ENCODE measurements at places on chromosomes 4 and X. TPM values are rescaled to one million over a fixed set of nuclear protein-coding genes. Genes with fewer than 3 reads are reported as not detected.
A peak's percentile ranks its signal among the peaks of the same experiment; 100 is the strongest.

MAGEA8 gene
- not detected for total RNA-seq

GRCh38 chr4:86034616-86035015 is 325.2 kb downstream of the MAPK10 start:
- no peak for DNase-seq
- H3K27ac ChIP-seq = no peak overlapping the region
- H3K36me3 ChIP-seq = no peaks in the 10 kb centered on the region
- no peaks in the 10 kb centered on the region for H3K27me3 ChIP-seq

GRCh38 chr4:98210281-98210680 is 50.9 kb upstream of the RAP1GDS1 start:
- H3K27ac ChIP-seq = no peak overlapping the region
- no peak overlapping the region for H3K4me3 ChIP-seq
- no peaks in the 10 kb centered on the region for H3K36me3 ChIP-seq

MAGEA1 gene
- not detected for total RNA-seq

- H3K27ac ChIP-seq = no peak overlapping the region
- H3K27me3 ChIP-seq = no peaks in the 10 kb centered on the region
- DNase-seq = peak; percentile 70
- no peak overlapping the region for H3K4me3 ChIP-seq
- peaks cover 5% of the 10 kb centered on the region for H3K4me1 ChIP-seq
- no peaks in the 10 kb centered on the region for H3K36me3 ChIP-seq
Observed at GRCh38 chrX:129726307-129727111, 12.3 kb upstream of the XPNPEP2 start.

GRCh38 chr4:121217351-121217750 is 53.2 kb upstream of the TNIP3 start:
- no peaks in the 10 kb centered on the region for H3K36me3 ChIP-seq
- no peaks in the 10 kb centered on the region for H3K4me1 ChIP-seq
- no peak overlapping the region for H3K4me3 ChIP-seq
- H3K27me3 ChIP-seq = no peaks in the 10 kb centered on the region

DNA sequence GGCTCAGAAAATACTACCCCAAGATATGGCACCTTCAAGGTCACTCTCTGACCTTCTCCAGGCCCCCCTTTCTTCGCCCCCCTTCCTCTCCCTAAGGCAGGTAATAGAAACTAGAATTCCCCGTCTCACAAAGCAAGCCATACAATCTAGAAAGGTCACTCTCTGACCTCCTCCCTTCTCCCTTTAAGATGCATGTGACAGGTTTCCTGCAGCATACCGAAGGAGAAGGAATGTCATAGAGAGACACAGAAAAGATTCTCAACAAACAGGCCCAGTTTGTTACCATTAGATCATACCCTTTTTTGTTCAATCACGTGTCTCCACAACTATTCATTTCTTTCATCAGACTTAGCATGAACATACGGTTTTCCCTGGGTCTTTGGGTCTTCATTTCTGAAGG is 51.2 kb upstream of the RBMXL3 start:
- no peak for DNase-seq
- peaks cover 31% of the 10 kb centered on the region for H3K36me3 ChIP-seq
- H3K4me1 ChIP-seq = no peaks in the 10 kb centered on the region
- no peak overlapping the region for H3K4me3 ChIP-seq
- H3K27me3 ChIP-seq = no peaks in the 10 kb centered on the region

DNA sequence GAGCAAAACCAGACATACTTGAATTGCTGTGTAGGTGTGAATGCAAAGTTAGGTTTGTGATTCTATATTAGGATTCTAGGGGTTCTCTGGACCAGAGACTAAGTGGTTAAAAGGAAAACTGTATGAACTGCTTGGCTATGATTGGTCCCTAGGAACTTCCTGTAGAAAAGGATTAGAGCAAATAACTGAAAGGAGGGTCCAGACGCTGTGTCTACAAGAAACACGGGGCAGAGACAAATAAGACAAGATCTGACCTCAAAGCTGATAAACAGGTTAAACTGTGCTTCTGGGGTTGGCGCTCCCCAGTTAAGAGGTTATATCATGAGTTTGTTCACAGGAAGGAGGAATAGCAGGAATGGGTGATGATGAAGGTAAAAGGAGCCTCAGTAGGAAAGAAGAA is 183.6 kb downstream of the MGST2 start:
- no peaks in the 10 kb centered on the region for H3K36me3 ChIP-seq
- H3K4me3 ChIP-seq = no peak overlapping the region
- H3K27ac ChIP-seq = no peak overlapping the region
- no peak for DNase-seq

DNA sequence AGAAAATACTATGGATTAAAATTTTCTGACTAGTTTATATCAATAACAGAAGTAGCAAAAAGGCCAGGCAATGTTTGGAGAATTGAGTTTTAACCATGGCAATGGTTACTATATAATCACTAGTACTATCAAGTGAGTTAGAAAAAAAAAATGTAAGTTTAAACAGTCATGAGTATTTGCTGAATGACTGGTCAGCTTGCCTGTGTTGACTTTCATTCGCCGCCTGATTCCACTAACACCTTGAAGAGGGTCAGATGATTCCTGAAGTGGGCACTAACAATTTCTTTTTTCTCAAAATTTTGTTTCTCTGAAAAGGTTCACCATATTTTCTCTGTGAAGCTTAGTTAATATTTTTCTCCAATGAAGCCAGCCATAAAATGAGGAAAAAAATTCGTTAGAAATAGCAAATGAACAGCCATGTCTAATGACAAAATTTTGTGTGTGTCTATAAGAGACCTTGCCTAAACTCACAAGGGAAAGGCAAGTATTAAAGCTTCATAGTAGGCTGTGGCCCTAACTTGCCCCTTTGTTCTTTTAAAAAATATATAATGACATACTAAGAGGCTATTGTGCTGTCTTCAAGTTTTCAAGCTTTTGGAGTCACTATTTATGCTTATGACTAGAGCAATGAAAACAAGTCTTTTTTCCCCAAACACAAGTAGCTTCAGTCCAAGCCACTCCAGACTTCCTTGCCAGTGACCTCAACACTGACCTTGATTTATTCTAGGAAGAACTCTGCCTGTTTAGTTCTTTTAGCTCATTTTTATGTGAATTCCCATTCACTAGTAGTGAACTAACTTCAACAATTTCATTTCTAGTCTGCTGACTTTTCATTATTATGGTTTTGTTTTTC is 18.4 kb upstream of the FHDC1 start:
- no peak for DNase-seq
- no peak overlapping the region for H3K4me3 ChIP-seq
- H3K36me3 ChIP-seq = peaks cover 51% of the 10 kb centered on the region
- no peak overlapping the region for H3K27ac ChIP-seq

DNA sequence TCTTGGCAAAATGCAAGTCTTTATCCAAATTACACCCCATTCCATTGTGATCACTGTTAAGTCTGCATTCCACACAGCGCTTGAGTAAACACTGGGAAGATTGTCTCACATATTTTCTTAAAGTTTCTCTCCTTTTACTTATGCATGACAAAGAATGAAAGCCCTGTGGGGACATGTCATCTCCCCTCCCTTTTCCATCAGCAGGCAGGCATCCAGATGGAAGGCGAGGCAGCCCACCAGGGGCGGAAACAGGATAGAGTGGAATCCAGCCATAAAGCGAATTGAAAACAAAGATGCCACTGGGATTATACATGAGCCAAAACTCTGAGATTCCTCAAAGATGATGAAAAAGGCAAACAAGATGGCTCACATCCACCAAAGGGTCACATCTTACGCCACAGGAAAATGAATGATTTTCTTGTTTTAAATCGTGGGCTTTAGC is 78.2 kb downstream of the AFAP1 start:
- no peaks in the 10 kb centered on the region for H3K27me3 ChIP-seq
- peak overlapping the region; percentile 18 for H3K4me3 ChIP-seq
- DNase-seq = peak; percentile 63
- peaks cover 10% of the 10 kb centered on the region for H3K4me1 ChIP-seq
- H3K27ac ChIP-seq = peak overlapping the region; percentile 56

- DNase-seq = no peak
- no peaks in the 10 kb centered on the region for H3K4me1 ChIP-seq
- no peaks in the 10 kb centered on the region for H3K36me3 ChIP-seq
- no peak overlapping the region for H3K4me3 ChIP-seq
- no peak overlapping the region for H3K27ac ChIP-seq
Observed at GRCh38 chr4:85591406-85592098, 116.6 kb downstream of the ARHGAP24 start.

PNMA6F gene
- not detected for total RNA-seq

GRCh38 chr4:41590591-41590990 is 52.6 kb downstream of the LIMCH1 start:
- no peak overlapping the region for H3K4me3 ChIP-seq
- no peaks in the 10 kb centered on the region for H3K4me1 ChIP-seq
- H3K36me3 ChIP-seq = no peaks in the 10 kb centered on the region
- no peak for DNase-seq
- no peaks in the 10 kb centered on the region for H3K27me3 ChIP-seq

GRCh38 chr4:41753942-41754341 is 5.4 kb upstream of the PHOX2B start:
- no peak for DNase-seq
- H3K4me1 ChIP-seq = no peaks in the 10 kb centered on the region
- H3K27ac ChIP-seq = no peak overlapping the region
- H3K4me3 ChIP-seq = no peak overlapping the region
- H3K36me3 ChIP-seq = no peaks in the 10 kb centered on the region
- peaks cover 76% of the 10 kb centered on the region for H3K27me3 ChIP-seq

DNA sequence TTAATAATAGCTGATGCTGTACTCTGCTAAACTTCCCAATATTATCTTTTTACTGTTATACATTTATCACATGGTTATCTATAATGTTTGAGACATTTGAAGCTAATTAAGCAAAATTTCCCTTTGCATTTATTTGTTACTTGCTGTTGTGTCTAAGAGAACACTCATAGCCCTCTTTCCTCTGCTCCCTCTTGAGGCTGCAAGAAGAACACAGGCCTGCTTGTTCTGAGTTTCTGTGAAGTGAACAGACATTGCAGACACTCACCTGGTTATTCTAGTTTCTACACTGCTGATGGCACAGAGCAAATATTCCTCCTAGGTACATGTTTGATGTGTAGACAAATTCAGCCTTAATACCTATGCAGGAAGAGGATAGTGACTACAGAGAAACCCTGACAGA is 367.8 kb downstream of the GASK1B start:
- DNase-seq = no peak
- no peaks in the 10 kb centered on the region for H3K4me1 ChIP-seq

DNA sequence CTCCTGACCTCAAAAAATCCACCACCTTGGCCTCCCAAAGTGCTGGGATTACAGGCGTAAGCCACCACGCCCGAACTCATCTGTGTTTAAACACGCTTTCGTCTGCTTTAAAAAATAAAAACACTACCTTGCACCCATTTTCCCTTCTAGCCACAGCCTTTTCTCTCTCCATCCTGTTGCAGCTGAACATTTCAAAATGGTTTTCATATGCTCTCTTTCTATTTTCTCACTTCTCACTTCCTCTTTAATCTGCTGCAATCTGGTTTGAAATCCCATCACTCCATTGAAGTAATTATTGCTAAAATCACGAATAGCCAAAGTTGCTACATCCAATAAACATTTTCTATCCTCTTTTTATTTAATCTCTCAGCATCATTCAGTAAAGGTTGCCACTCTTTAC is 70.0 kb downstream of the DCHS2 start:
- no peak overlapping the region for H3K4me3 ChIP-seq
- H3K4me1 ChIP-seq = no peaks in the 10 kb centered on the region
- H3K36me3 ChIP-seq = no peaks in the 10 kb centered on the region

DNA sequence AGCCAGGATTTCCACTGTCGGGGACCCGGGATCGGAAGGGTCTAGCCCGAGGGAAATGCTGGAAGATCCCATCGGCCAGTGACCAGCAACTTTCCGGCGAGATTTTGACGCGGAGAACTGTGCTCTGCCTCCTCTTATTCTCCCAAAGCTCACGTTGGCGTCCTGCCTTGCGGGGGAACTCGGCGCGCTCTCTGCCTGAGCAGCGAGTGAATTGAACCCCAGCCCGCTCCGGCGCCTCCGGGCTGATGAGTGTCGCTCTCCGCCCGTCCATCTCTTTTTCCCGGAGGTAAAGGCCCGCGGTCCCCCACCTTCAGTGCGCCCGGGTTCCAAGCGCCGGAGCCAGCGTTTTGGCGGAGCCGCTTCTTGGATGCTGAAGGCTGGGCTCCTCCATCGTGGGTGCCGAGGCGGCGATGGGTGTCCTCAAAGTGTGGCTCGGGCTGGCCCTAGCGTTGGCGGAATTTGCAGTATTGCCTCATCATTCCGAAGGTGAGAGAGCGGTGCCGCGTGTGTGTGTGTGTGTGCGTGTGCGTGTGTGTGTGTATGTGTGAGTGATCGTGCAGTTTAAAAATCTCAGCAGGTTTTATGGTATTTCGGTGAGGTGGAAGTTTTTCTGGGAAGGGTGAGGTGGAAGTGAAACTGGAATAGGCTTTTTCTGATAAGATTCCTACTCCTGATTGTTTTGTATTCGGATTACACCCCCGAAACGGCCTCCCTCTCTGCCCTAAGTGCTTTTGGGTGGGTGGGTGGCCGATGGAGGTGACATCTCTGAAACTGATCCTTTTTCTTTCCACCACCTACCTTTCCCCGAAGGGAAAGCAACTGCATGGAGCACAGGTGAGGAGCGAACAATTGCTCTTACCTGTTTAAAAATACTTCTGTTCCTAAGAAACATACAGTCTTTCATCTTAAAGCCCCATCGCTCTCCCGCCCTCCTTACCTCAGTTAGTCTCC is 752 bp downstream of the FRAS1 start:
- no peak overlapping the region for H3K27ac ChIP-seq
- peak overlapping the region; percentile 96 for H3K4me3 ChIP-seq
- no peaks in the 10 kb centered on the region for H3K36me3 ChIP-seq
- H3K27me3 ChIP-seq = no peaks in the 10 kb centered on the region
- no peak for DNase-seq

- peaks cover 50% of the 10 kb centered on the region for H3K36me3 ChIP-seq
- H3K27me3 ChIP-seq = no peaks in the 10 kb centered on the region
- peak overlapping the region; percentile 82 for H3K4me3 ChIP-seq
- no peak overlapping the region for H3K27ac ChIP-seq
Observed at GRCh38 chr4:1249731-1250526, 999 bp upstream of the CTBP1 start.

SMS gene
- total RNA-seq = 415 TPM

MAGEB1 gene
- total RNA-seq = 0.18 TPM

DNA sequence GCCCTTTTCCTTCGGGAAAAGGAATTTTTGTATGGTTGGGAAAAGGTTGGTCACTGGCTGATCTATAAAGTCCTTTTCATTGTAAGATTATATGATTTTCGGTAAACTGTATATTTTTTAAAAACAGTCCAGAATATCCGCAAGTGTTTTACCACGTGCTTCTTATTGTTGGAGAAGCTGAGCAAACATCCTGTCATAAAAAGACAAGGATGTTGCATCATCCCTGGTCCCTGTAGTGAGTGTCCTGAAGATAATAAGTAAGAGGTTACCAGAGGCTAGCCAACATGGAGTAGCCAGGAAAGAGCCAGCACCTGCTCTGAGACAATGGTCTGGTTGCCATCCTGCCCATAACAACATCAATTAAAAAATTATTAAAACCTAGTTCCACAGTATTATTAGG is 5.1 kb downstream of the CXCL9 start:
- no peak overlapping the region for H3K4me3 ChIP-seq
- H3K27me3 ChIP-seq = no peaks in the 10 kb centered on the region
- DNase-seq = no peak
- H3K36me3 ChIP-seq = no peaks in the 10 kb centered on the region
- no peak overlapping the region for H3K27ac ChIP-seq

F11 gene
- 0.50 TPM for total RNA-seq

GRCh38 chrX:19785647-19786046 is 101.8 kb downstream of the SH3KBP1 start:
- H3K27ac ChIP-seq = no peak overlapping the region
- H3K27me3 ChIP-seq = no peaks in the 10 kb centered on the region
- no peaks in the 10 kb centered on the region for H3K36me3 ChIP-seq
- H3K4me3 ChIP-seq = no peak overlapping the region
- DNase-seq = no peak

TMPRSS11F gene
- total RNA-seq = not detected
